ENCODE measurements at places on chromosomes 6 and 20.

DNA sequence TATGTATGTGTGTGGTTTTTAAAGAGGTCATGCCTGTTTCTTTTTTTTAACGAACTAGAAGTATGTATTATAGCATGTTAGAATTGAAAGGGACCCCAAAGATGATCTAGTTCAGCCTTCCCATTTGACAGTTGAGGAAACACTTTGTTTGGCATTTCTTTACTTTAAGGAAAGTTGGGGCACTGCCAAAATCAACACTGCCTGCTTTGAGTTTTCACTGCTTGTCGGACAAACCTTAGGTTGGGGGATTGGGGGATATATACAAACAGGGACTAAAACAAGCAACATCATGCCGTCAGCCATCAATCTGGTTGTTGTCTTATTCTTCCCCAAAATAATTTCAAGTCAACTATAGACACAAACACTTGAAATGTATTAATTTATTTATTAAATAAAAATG lies 14.1 kb upstream of the CALHM6 start:
- no peak for DNase-seq

DNA sequence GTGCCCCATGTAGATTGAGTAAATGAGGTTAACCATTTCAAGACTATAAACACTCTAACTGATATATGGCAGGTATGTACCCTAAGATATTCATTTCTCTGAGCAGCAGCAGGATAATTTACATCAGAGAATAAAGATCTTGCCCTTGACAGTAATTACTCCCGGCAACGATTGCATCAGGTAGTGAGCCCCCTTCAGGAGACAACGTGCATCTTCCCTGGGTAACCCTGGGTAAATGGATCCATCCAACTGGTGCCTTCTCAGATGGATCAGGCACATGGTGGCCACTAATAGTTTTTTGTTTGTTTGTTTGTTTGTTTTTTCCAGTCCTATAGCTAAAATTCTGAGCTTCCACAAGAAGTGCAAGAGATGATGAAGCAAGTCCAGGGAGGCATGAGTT lies 469.4 kb upstream of the SLC35B3 start:
- no peak for DNase-seq

DNA sequence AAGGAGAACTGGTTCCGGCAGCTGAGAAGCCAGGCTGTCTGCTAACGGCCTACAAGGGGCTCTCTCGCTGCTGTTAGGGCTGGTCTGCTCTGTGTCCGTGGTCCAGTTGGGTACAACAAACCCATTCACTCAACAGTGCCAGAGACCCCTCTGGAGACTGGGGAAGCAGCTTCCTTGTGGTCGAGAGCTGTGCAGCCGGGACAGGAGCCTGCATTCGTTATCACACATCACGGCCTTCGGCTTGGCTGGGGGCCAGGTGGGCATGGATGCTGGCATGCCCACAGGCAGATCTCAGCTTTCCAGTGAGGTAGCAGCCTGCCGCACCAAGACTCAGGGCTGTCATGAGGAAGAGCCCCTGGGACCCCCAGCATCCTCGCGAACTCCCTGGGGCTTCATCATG lies 124.7 kb downstream of the PREX1 start:
- DNase-seq = no peak

- DNase-seq = no peak
Measured at GRCh38 chr6:36339146-36339545, 2.5 kb upstream of the BNIP5 start.

DNA sequence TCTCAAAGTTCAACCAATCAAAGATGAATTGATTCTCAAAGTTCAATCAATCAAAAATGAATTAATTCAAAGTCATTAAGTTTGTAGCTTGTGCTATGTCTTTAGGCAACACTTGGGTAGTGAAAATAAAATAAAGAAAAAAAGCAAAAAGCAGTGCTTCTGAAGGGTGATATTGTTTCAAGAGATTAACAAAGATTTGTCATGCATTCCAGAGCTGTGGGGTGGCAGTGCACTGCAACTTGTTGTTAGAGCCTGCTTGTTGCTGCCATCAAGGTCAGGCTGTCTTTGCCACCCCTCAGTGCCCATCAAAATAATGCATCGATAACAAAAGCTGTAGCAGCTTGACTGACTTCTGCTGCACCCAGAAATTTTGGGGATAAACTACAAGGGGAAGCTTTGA lies 128.6 kb downstream of the RNF144B start:
- no peak for DNase-seq
